ENCODE measurements at places on chromosomes 1 and 21.
A peak's percentile ranks its signal among the peaks of the same experiment; 100 is the strongest.

GRCh38 chr1:230826166-230826875, 42.0 kb downstream of the C1orf198 start:
- no peak for DNase-seq

GRCh38 chr1:26607186-26607585, 77.6 kb downstream of the RPS6KA1 start:
- DNase-seq: no peak

- DNase-seq: no peak
Measured at GRCh38 chr1:228242409-228242808, 34.6 kb downstream of the OBSCN start.

DNA sequence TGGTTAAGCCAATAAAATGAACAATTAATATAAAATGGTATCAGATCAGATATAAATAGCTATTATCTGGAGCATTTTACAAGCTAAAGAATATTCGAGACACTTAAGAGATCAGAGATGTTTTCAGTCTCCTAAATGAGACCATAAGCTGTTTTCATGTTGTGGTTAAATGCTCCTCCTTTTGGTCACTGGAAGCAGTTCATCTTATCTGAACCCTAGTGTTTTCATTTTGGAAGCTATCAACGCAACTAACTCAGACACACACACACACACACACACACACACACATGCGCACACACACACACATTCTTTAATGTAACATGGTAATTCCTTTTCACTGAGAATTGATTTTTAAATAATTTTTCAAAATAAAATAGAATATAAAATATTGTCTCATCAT, 10.0 kb upstream of the LRRC8C start:
- no peak for DNase-seq

GRCh38 chr1:33228935-33229487, 27.3 kb upstream of the ZNF362 start:
- DNase-seq: no peak

DNA sequence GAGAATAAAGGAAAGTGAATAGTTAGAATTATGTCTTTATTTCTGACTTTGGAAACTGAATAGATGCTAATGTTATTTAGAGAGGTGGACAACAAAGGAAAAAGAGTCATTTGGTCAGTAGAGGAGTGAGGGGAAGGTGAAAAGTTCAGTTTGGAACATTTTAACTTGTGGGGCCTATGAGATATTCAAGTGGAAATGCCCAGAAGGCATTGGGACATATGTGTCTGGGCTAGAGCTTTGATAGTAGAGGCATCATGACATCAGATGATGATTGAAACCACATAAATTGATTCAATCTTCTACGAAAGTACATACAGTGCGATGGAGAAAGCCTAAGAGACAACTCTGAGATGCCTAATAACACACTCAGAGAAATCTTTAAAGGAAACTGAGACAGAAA, 151.7 kb upstream of the COL11A1 start:
- DNase-seq: no peak

DNA sequence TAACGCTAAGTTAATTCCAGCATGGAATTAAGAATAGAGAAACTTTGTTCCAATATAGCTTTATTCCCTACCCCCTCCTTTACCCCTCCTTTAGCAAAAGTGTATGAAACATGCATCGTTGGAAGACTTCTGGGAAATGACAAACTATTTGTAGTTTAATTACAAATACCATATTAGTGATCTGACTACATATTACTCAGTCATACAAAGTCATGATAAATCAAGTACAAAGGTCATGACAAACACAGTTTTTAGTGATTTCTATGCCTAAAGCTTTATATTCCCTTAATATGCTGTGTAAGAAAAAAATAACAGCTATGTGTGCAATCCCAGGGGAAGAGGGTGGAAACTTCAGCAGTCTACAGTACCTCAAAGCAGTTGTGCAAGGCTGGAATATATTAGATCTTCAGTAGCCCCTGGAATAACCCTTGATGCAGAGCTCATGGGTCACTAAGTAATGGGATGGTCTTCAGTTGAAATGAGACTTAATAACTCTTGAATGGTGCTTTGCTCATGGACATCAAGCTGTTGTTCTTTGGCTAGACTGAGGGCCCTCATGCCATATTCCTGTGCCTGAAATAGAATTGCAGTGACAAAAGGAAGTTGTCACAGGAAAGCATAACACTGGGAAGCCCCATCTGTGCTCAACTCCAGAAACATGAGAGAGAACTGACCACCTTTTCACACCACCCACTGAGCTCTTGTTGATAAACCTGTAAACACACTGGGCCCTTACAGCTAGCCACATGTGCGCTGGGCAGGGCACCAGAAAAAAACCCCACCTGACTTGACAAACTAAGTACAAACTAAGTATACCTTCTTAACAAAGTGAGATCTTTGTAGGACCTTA, 25.3 kb downstream of the ZMYND12 start:
- DNase-seq: no peak

DNA sequence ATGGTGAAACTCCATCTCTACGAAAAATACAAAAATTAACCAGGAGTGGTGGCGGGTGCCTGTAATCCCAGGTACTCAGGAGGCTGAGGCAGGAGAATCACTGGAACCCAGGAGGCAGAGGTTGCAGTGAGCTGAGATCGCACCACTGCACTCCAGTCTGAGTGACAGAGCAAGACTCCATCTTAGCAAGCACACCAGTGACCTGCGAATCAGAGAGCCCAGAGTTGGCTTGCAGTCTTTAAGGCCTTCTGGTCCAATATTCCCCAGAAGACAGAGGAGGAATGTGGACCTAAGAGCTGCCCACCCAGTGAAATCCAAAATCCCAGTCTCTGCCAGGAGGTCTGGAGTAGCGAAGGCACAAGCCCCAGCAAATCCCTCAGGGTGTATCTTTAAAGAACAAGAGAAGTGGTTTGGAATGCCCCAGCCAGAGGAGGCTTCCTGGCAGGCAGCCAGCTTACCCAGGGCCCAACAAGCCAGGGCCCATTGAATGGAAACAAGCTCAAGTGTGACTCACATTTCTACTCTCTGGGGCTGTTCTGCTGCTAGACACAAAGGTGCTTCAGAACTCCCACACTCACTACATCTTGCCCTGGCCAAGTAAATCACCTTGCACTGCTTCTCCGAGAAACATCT, 23.9 kb downstream of the GPR161 start:
- peak; percentile 41 for DNase-seq

- DNase-seq: no peak
Measured at GRCh38 chr21:37443683-37444082, 77.1 kb downstream of the DYRK1A start.

DNA sequence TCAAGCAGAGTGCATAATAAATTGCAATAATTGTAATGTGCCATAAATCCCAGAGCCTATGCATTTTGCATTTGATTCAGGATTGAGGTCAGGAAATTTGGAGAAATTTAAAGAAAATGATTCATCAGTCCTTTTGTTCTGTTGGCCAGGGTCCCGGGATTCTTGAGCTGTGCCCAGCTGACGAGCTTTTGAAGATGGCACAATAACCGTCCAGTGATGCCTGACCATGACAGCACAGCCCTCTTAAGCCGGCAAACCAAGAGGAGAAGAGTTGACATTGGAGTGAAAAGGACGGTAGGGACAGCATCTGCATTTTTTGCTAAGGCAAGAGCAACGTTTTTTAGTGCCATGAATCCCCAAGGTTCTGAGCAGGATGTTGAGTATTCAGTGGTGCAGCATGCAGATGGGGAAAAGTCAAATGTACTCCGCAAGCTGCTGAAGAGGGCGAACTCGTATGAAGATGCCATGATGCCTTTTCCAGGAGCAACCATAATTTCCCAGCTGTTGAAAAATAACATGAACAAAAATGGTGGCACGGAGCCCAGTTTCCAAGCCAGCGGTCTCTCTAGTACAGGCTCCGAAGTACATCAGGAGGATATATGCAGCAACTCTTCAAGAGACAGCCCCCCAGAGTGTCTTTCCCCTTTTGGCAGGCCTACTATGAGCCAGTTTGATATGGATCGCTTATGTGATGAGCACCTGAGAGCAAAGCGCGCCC, 8.7 kb downstream of the PROX1 start:
- no peak for DNase-seq

DNA sequence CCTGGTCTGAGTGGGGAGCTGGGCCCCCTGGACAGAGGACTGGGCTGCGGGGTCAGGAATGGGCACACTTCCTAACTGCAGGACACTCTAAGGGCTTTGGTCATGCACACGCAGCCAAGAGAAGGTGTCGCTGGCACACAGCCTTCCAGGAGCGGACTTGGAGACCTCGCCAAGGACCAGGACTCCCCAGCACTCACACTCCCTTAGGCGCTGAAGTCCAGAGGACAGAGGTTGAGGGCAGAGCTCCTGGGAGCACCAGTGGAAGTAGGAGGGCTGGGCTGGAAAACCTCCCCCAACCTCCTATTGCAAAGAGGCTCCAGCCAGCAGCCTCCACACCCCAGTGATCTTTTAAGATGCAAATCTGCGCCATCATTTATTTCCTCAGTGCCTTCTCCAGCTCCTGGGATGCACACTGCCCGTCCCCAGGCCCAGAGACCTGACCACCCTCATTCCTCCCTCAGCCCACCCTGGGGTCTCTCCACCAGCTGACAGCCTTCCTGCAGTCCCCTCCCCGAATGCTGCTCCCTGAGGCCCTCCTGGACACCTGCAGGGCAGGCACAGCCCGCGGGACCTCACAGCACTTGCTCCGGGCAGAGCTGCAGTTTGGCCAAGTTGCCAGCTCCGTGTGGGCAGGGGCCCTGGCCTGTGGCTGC, 3.0 kb downstream of the TSPEAR start:
- no peak for DNase-seq

GRCh38 chr1:180948641-180949615, 36.2 kb downstream of the KIAA1614 start:
- no peak for DNase-seq

DNA sequence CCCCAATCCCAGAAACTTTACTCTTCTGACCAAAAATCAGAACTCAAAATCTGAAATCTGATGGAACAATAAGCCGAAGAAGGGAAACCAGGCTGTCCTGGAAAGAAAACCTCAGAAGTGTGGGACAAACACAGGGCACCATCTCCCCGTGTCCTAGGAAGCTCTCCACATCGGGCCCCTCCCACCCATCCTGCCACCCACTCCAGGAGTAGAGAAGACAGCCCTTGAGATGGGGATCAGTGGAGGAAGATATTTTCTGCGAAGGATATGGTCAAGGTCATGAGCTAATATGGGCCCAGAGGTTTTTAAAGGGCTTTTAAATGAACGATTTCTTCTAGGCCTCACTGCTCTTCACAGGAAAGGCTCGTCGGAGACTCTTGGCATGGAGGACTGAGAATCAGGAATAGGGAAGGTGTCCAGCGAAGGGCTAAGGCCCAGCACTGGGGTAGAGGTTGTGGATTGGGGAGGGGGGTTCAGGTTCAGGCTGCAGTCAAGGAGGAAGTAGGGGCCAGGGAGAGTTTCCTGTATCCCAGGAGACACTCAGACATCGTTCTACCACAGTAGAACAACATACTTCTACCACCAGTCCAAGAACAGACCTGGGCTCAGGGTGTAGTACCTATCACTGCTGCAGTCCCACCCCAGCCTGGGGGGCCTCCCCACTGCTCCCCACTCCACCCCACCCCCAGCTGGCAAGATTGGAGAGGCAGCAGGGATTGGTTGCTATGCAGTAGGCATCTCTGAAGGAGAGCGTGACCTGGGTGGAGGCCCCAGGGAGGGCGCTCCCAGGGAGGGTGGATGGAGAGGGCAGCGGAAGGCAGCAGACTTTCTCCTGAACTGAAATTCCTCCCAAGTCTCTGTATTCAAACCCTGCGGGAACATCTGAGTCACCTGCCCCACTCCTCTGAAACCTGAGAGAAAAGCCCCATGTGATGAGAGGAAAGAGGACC, 1.2 kb upstream of the S100A5 start:
- no peak for DNase-seq

DNA sequence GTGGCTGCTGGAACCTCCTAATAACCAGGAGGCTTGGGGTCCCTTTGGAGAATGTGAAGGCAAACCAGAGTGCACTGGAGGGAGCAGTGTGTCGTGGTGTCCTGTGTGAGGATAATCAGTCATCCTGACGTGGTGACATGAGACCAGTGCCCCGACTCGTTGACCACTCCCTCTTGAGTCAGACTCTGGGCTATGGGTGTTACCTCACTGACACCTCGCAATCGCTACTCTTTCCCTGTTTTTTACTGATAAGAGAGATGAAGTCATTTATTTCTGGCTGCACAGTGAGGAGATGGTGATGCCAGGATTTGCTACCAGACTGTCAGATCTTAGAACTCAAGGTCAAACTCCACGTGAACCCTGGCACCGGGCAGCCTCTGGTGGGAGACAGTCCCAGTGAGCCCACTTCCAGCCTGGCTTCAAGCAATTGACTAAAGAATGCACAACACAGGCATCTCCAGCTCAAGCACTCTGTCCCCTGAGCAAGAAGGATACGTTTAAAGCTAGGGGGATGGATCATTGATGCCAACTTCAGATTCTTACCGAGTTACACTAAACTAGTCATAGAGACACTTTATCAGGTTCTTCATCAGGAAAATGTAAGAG, 30.3 kb downstream of the UBASH3A start:
- no peak for DNase-seq

DNA sequence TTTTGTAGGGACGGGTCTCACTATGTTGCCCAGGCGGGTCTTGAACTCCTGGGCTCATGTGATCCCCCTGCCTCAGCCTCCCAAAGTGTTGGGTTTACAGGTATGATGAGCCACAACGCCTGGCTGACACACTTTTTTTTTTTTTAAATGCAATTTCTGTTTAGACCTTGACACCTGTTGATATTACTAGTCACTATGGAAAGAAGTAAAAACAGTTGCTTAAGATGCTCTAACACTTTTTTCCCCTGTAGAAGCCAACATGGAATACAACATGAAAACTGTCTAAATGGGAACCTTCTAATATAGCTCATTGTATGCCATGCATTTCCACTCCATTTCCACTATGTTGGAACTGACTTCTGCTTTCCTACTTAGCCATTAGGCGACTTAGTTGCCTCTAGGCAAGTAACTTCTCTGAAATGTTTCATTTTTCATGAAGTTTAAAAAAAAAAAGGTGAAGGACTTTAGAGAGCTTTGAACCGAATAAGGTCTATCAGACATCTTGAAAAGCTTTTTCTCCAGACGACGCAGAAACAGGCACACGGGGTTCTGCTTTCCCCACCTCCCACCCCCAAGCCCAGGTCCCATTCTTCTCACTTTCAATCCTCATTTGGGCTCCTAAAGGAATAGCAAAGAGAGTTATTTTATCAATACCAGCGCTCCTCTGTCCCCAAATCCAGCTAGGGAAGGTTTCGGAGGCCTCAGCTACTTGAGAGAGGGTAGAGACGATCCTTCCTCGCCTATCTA, 648 bp upstream of the DR1 start:
- DNase-seq: no peak

- DNase-seq: no peak
Measured at GRCh38 chr1:24704411-24705259, 40.6 kb upstream of the CLIC4 start.
